ENCODE measurements at places on chromosomes 5 and 9.

DNA sequence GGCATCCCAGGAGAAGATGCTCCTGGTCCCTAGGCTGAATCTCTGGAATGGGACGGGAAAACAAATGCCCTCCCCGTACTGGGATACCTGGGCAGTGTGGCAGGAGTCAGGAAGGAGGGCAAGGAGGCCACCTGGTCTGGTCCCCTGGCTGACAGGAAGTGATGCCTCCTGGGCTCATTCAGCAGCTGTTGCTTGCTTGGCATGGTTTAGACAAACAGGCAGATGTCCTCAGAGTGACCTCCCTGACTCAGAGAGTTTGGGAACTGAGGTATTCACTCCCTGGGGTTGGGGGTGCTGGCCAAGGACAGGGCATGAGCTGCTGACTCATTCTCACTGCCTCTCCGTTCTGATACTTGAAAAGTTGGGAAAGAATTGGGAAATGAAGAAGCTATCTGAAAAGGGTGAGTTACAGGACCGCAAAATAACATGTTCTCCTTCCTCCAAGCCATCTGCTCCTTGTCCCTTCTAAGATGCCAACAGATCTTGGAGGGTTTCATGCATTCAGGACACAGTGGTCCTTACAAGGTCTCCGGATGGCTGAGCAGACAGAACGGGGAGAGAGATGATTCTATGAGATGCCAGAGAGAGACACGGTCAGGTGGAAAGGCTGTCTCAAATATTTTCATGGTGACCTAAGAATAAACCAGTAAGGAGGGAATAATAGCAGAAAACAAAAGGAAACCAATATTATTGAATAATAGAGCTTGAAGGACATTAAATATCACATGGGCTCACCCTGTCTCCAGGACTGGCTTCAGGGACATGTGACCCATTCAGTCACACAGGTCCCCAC, 534.5 kb downstream of the BNC2 start:
- DNase-seq = no peak

DNA sequence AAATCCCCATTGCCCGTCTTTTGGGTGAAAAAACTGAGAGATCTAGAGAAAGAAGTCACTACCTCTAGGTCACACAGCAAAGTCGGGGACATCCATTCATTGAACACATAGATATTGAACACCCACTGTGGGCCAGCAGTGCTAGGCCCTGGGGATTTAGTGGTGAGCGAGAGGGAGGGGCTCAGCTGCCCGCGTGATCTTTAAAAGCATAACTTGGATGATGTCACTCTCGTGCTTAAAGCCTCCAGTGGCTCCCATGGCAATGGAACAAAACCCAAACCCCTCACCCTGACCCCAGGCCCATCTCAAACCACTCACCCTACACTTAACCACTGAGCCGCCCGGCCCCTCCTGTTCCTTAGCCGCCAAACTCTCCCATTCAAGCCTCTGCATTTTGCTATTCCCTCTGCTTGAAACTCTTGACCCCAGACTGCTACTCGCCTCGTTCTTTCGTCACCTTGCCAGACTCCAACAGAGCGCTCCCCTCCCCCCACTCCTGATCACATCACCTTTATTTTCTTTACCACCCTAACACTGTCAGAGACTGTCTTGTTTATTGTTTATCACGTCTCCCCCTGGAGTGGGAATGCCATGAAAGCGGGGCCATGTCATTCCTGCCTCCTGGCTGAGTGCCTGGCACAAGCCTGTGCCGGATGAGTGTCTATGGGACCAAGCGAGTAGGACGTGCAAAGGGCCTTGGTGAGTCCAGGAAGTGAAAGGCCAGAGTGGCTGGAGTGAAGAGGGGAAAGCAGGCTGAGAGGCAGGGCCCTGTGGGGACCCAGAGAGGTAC, 710 bp upstream of the PIP5KL1 start:
- no peak for DNase-seq

GRCh38 chr5:135490245-135491037, 38.3 kb upstream of the TIFAB start:
- DNase-seq = no peak

DNA sequence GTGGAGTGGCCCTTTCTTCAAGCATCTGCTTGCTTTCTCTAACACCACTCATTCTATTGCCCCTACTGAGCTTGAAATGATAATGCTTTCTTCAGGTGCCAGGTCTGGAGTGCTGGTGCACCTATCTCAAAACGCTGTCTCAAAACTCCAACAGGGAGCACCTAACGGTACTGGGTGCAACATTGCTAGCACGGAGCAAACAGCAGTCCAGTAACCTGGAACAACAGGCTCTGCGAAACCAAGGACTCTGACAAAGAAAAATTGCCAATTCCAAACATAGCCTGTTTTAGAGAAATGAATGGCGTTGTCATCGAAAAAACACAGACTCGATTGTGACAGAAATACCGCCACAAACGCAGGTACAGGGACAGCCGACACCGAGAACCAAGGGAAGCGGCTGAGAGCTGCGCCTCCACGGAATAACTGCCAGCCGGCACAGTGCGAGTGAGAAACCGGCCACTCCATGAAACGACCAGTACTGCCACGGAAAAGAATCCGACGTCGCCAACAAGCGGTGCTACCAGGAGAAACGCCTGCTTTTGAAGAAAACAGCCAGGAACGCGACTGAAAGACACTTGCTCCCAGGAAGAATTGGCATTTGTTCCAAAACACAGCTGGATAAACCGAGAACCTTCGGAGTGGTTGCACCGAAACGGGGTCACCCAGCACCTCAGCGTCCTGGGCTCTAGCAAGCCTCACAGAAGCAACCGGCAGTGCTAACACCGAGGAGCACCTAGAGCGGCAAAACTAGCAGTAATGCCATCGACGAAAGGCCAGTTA, 3.1 kb downstream of the ANXA2R start:
- no peak for DNase-seq

GRCh38 chr5:89034588-89034987, 151.6 kb upstream of the MEF2C start:
- DNase-seq = no peak

- no peak for DNase-seq
Observed at GRCh38 chr5:6360323-6361072, 17.8 kb downstream of the MED10 start.

DNA sequence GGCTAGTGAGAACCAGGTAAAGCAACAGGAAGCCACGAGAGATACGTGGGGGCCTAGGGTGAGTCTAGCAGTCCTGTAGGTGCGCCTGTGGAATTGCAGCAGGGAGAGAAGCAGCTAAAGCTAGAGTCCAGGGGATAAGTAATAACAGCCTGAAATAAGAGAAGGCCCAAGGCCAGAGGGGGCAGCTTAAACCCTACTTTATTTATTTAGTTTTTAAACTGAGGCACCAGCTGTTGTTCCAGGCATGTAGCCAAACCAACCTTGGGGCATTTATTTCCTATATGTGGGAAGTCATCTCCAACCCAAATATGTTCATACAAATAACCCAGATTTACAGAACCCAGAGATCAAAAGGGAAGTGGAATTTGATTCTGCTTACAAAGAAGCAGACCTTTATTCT, 93.5 kb downstream of the GLDC start:
- DNase-seq = no peak

GRCh38 chr5:143033535-143034250, 263.5 kb downstream of the ARHGAP26 start:
- DNase-seq = no peak

Measured in activated T-cell treated with anti-CD3 and anti-CD28 coated beads, Interleukin-2, amount 50 U/mL, for 1 hour (primary cell).